Osteocyte (in vitro differentiated cells): ENCODE measurements at places on chromosomes 7 and 10.

GRCh38 chr10:76916536-76916935, 721.1 kb downstream of the KCNMA1 start:
- peaks cover 25% of the 10 kb centered on the region for H3K36me3 ChIP-seq
- no peaks in the 10 kb centered on the region for H3K27me3 ChIP-seq
- peaks cover 16% of the 10 kb centered on the region for H3K4me1 ChIP-seq
- no peak for DNase-seq

GRCh38 chr7:28957064-28957750, 923 bp downstream of the TRIL start:
- no peak for DNase-seq
- H3K4me3 ChIP-seq = peak overlapping the region; percentile 77
- H3K27me3 ChIP-seq = peaks cover 7% of the 10 kb centered on the region
- H3K4me1 ChIP-seq = peaks cover 51% of the 10 kb centered on the region
- H3K27ac ChIP-seq = no peak overlapping the region

- no peaks in the 10 kb centered on the region for H3K27me3 ChIP-seq
- H3K4me3 ChIP-seq = no peak overlapping the region
- H3K36me3 ChIP-seq = no peaks in the 10 kb centered on the region
- H3K4me1 ChIP-seq = no peaks in the 10 kb centered on the region
- no peak overlapping the region for H3K27ac ChIP-seq
- no peak for DNase-seq
These were observed 168.1 kb downstream of the RAB11FIP2 start for GRCh38 chr10:117878626-117879025.

DNA sequence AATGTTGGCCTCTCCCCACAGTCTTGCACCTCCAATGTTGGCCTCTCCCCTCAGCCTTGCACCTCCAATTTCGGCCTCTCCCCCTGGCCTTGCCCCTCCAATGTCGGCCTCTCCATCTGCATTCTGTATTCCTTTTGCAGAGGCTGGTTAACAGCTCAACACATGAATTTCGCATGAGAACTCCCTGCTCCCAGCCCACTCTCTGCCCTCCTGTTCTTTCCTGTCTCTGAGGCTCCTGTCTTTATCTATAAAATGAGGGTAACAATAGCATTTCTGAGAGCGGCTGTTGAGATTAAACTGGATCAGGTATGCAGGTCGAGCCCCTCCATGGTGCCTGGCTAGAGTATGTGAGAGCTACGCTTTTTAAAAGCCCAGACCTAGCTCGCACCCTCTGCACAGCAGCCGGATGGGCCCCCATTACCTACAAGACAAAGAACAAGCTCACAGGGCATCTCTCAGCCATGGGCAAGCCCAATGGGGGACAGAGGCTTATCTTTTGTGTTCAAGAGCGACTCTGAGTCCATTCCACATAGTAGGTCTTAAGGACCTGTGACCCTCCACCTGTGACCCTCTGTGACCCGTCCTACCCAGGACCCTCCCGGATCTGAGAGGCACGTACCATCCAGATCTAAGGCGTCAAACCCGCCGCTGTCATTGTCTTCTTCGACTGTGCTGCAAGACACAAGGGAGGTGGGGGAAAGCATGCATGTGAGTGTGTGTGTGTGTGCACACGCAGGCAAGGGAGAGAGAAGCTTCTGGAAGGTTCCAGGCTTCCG, 82.2 kb upstream of the GNA12 start:
- no peak overlapping the region for H3K27ac ChIP-seq
- H3K27me3 ChIP-seq = peaks cover 6% of the 10 kb centered on the region
- no peaks in the 10 kb centered on the region for H3K4me1 ChIP-seq
- no peaks in the 10 kb centered on the region for H3K36me3 ChIP-seq
